ENCODE measurements at places on chromosomes 4 and X.

DNA sequence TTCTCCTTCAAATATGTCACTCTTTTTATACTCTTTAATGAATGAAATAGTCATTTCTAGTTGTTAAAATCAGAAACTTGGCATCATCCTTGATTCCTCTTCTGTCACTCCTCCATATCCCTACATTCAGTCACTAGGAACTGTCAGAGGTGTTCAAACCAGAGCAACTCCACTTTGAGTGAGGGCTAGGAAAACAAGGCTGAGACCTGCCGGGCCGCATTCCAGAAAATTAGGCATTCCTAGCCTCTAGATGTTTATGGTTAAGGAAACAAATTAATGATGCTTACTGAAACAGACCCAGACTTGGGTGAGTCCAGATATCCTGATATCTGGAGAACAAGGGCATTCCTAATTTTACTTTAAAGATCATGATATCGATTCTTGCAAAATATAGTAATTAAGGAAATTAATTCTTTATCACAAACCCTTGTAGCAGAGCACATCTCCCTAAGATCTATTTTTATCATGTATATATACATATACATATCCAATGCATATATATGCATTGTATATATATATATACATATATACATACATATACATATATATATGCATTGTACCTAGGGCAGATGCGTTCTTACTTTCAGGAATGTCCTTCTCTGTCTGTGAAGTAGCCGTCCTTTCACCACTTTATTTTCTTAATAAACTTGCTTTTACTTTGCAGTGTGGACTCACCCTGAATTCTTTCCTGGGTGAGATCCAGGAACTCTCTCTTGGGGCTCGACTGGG lies 98.4 kb upstream of the GC start:
- no peak for DNase-seq

GRCh38 chr4:169307576-169307975 lies 36.8 kb upstream of the SH3RF1 start:
- no peak for DNase-seq

GRCh38 chrX:154890990-154891639 lies 5.0 kb downstream of the F8A1 start:
- no peak for DNase-seq

GRCh38 chr4:94690851-94691254 lies 66.9 kb upstream of the BMPR1B start:
- DNase-seq: no peak

GRCh38 chr4:95108883-95109421 lies 351.2 kb downstream of the BMPR1B start:
- DNase-seq: no peak

DNA sequence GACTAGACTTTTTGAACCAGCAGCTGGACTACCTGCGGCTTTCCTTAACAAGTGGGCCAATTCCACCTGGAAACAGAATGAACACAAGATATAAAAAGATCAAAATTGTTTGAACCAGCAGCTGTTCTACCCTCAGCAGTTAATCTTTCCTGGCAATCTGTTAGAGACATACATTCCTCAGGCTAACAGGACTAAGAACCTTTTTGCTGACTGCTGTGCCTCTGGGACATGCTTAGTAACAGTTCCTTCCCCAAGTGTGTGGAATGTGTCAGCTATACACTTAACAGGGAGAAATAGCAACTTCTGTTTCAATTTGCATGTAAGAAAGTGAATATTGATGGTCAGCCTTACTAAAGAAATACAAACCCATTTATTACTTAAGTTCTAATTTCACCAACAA lies 554.4 kb downstream of the ARAP2 start:
- no peak for DNase-seq

DNA sequence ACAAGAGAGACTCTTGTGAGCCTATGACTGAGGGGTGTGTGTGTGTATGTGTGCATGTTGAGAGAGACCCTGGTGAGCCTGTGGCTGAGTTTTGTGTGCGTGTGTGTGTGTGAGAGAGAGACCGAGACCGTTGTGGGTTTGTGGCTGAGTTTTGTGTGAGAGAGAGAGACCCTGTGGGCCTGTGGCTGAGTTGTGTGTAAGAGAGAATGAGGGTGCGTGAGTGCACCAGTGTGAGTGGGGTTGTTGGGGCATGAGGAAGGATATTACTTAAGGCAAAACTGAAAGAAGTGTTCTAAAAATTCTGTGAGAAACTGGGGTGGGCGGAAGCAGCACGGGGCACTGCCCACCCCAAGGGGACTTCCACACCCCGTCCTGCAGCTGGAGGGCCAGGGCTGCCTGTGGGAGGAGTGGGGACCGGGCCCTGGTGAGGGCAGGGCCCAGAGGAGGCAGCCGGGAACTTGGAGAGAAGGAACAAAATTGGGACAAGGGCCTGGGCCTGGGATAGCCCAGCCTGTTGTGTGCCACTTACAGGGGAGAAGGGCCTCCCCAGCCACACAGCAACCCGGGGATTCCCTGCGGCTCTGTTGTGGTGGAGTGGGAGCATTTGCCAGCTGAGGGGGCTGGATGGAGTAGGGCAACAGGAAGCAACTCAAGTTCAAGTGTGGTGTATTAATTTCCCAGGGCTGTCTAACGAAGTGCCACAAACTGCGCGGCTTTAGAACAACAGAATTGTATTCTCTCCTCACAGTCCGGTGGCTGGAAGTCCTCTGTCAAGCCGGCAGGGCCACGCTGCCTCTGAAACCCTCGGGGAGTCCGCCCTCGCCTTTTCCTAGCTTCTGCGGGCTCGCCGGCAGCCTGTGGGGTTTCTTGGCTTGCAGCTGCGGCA lies 22.1 kb downstream of the TMEM131L start:
- DNase-seq: peak; percentile 70

DNA sequence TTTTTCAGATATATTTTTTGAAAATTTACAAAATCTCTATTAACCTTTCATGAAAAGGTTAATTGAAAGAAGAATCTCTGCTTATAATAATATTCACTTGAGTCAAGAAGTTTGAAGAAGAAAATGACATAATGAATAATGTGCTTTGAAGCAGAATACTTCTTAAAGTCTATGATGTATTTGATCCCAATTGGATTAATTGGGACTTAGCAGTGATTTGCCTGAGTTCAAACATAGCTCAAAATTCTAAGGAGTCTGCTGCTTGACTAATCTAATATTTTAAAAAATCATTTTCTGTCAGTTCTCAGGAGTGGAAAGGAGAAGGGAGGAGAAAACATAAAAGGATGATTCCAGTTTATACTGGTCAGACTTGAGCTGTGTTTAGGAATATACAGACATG lies 1150.4 kb upstream of the INTU start:
- no peak for DNase-seq

- DNase-seq: no peak
These were observed 85.3 kb upstream of the NKX1-1 start for GRCh38 chr4:1491328-1492141.

- DNase-seq: peak; percentile 14
These were observed 6.0 kb downstream of the GAGE10 start for GRCh38 chrX:49309401-49309981.
